HS-27A (cell line): ENCODE measurements at places on chromosomes 4 and X.

GRCh38 chrX:38657562-38657961 lies 96.2 kb downstream of the TSPAN7 start:
- no peak for DNase-seq

DNA sequence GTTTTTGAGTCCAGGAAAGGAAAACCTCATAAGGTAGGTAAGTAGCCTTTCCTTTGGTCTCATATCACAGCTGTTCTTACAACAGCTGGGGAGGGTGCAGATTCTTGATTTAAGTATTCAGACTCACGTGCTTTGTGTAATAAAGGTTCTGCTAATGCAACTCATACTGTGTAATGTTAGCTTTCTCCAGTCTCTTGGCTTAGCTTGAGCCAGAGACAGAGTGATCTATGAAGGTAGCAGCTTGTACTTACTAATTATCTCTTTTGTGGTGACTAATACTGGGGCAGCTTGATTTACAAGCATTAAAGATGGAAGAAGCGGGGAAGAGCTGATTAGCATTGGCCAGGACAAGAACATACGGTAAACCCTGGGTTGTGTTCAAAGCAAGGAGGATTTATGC lies 80.3 kb downstream of the LNX1 start:
- no peak for DNase-seq

DNA sequence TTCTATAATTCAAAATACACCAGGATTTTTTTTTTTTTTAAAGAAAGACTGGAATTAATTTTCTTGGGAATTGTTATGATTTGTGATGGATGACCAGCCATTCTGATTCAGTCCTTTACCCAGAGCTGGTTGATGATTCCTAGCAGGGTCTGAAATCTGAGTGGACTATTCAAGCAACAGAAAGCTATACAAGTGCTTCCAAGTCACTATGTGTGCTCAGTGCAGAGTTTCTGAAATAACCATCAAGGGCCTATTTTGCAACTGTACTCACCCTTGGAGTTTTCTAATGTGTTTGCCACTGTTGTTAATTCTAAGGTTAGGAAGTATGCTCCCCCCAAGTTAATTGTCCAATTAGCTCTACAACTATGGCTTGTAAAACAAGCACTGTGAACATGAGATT lies 137.7 kb upstream of the RAPGEF2 start:
- DNase-seq = no peak

- no peak for DNase-seq
These were observed 7.9 kb downstream of the BDH2 start for GRCh38 chr4:103091601-103092223.

DNA sequence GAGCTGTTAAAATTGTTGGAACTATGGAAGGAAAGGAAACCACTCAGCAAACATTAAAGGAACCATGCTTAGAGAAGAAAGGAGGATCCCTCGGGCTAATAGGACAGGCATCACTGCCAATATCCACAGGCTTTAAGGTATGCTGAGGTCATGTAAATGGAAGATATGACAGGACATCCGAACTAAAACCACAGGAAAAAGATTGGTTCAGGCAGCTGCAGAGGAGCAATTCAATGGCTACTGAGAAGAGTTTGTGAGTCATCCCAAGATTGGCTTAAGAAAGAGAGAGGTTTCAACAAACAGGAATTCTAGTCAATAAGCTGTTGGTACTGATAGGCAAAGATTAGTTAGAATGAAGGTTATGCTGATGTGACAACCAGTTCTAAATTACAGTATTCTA lies 106.4 kb upstream of the FAM241A start:
- no peak for DNase-seq

GRCh38 chr4:185011408-185011807 lies 6.9 kb upstream of the HELT start:
- DNase-seq = no peak
